ENCODE measurements at places on chromosomes 5 and 9.
A peak's percentile ranks its signal among the peaks of the same experiment; 100 is the strongest.

DNA sequence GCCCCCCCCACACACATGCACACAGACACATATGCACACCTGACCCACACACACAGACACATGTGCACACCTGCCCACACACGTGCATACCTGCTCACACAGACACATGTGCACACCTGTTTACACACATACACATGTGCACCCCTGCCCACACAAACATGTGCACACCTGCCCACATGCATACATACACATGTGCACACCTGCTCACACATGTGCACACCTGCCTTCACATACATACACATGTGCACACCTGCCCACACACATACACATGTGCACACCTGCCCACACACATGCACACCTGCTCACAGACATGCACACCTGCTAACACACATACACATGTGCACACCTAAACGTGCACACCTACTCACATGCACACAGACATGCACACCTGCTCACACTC lies 147.0 kb upstream of the FOXD4L5 start:
- no peak for DNase-seq

GRCh38 chr5:145130996-145131395 lies 704.1 kb downstream of the PRELID2 start:
- DNase-seq: no peak

- DNase-seq: peak; percentile 28
Observed at GRCh38 chr5:153276151-153276550, 214.3 kb upstream of the GRIA1 start.

GRCh38 chr5:137205231-137206027 lies 293.7 kb downstream of the SPOCK1 start:
- no peak for DNase-seq

GRCh38 chr9:136244122-136244968 lies 1.3 kb downstream of the QSOX2 start:
- no peak for DNase-seq

- DNase-seq: no peak
Observed at GRCh38 chr5:126054577-126055347, 368.4 kb upstream of the GRAMD2B start.

DNA sequence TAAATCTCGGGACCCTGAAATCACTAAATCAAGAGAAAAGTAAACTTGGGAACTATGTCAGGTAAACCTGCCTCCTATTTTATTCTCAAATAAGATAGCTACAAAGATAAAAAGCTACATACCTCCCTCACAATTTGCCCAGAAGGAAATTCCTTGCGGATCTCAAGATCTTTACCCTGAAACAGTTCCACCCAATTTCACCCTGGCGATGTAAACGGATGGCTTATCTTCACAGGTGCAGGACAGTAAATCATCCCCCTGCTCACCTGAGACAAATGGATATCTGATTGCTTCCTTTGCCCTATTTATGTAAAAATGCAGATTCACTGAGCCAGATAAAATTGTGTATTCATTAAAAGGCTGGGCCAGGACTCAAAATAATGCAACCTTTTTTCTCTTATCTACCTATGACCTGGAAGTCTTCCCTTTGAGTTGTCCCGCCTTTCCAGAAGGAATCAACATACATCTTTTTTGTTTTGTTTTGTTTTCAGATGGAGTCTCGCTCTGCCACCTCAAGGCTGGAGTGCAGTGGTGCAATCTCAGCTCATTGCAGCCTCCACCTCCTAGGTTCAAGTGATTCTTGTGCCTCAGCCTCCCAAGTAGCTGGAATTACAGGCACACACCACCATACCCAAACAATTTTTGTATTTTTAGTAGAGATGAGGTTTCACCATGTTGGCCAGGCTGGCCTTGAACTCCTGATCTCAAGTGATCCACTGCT lies 13.8 kb downstream of the TMEM267 start:
- no peak for DNase-seq

GRCh38 chr5:102790748-102791147 lies 35.6 kb downstream of the PAM start:
- DNase-seq: no peak

GRCh38 chr5:84791138-84791537 lies 406.5 kb upstream of the EDIL3 start:
- DNase-seq: no peak

Data from left renal cortex interstitium (tissue), 4 donors.